ENCODE measurements at places on chromosomes 6 and 20.

DNA sequence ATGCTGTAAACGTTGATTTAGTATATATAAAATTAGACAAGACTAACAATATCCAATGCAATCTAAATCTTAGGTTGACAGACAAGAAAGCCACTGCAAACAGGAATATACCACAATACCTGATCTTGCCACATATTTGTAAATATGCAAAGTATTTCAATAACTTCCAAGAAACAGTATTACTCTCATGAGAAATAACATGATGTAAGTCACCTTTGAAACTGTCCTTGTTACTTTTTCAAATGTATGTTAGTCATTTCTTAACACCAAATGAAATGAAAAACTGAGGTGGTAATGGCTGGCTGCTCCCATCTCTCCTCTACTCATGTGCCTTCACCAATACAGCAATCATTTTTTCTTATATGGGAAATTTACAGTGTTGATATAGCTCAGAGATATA is 118.7 kb downstream of the ATG5 start:
- no peak for DNase-seq

GRCh38 chr6:26173836-26174145 is 86.6 kb downstream of the HFE start:
- no peak for DNase-seq

DNA sequence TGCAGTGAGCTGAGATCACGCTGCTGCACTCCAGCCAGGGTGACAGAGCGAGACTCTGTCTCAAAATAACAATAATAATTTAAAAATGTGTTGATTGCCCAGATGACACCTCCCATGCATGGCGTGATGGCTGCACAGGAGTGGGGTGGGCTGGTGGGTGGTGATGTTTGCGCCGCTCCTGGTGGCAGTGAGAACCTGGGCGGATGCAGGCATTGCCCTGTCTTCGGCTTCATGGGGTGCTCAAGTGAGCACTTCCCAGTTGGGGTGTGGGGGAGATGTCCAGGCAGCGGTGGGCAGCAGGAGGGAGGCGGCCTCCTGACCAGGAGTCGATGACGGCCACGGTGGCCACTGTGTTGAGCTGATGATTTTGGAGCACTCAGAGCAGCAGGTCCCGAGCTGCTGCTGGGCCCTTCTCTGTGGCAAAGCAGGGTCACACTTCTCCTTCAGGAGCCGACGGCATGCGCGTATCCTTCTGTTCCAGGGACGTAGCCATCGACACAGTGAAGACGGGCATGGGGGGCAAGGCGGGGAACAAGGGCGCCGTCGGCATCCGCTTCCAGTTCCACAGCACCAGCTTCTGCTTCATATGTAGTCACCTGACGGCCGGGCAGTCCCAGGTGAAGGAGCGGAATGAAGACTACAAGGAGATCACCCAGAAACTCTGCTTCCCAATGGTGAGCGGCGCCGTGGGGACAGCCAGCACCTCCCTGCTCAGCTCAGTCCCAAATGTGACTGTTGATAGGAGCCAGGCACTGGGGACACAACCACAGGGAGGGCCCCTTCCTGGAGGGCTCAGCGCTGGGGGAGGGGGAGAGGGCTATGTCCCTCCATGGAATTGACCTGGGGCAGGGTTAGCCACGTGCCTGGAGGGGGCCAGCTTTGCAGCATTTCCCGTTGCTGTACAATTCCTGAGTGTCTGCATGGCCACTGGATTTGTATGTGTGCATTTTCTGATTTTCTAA is 89.7 kb downstream of the SYNJ2 start:
- DNase-seq = no peak

GRCh38 chr6:83183082-83183828 is 9.8 kb downstream of the PGM3 start:
- no peak for DNase-seq

- no peak for DNase-seq
These were observed 81.5 kb downstream of the RREB1 start for GRCh38 chr6:7189101-7189758.

DNA sequence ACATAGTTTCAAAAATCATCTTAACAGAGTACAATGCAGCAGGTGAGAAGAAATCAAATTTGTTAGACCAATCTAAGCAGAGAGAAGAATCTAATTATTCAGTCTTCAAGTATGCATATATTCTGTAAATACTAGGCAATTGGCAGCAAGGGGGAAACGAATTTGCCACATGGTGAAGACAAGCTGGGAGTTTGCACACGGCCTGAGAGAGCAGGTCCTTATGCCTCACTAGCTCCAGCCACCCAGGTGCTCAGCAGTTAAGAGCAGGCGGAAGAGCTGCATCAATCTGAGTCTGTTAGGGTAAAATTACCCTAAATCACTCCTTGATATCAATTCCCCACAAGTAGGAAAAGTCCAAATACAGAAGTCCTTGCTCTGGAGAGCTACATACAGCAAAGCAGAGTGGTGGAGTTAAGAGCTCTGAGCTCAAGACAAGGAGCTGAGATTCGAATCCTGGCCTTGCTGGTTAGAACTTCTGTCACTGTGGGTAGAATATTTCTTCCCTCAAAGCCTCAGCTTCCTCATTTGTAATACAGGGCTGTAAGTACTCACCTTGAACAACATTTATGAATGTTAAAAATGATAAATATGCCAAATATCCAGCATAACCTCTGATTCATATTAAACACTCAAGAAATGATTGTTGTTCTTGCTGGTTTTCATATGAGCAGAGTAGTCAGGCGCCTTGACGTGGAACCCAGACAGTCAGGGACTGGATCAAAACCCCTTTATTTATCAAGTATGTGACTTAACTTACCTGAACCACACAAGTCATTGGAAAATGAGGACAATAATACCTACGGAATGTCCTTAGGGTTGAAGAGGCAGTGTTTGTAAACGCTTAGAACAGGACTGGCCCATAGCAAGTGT is 444.2 kb downstream of the CDH26 start:
- DNase-seq = no peak

- DNase-seq = no peak
These were observed 41.9 kb downstream of the MTHFD1L start for GRCh38 chr6:150907383-150907782.

DNA sequence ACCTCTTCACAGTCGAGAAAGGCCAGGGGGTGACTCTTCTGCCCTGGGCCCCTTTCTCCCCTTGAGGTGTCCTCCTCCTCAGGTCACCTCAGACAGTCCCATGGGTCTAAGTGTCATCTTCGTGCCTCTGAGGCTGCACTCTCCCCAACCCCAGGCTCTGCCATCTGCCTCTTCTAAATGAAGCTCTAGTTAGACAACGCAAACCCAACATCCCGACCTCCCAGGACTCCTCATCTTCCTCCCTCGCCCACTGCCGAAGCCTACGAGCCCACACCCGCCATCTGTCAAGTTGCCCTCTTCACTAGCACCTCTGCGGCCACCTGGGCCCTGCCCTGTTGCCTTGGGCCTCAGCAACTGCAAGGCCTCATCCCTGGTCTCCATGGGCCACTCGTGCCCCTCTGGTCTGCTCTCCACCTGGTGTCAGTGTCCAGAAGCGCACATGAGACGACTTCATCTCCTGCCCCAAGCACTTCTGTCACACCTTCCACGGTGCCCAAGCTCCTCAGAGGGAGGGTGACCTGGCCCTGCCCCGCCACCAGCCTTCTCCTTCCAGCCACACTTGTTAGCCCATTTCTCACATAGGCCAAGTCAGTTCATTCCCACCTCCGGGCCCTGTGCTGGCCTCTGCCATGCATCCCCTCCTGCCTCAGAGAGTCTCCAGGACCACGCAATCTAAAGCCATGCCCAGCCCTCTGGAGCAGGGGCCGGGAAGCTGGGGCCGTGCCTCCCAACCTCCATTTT is 53.8 kb downstream of the RRBP1 start:
- DNase-seq = no peak

DNA sequence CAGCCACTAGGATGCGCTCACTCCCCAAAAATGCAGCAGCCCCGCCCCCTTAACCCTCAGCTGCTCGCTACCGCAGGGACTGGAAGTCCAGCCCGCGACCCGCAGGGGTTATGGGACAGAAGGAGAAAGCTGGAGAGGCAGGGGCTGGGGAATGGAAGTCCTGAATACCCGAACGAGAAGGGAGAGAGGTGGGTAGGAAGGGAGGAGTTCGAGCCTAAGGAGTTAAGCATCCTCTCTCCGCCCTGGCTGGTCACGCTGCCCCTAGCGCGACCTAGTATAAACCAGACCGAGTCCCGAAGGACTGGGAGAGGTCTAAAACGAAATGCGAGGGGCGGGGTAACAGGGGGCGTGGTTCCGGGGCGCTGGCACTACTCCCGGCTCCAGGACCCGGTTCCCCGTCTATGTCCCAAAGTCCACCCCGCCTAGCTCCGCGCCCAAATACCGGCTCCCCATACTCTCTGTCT is 448 bp upstream of the DDAH2 start:
- peak; percentile 78 for DNase-seq

GRCh38 chr6:52548353-52548713 is 28.5 kb downstream of the TRAM2 start:
- DNase-seq = no peak

GRCh38 chr20:46562373-46563169 is 12.1 kb upstream of the OCSTAMP start:
- peak; percentile 58 for DNase-seq

DNA sequence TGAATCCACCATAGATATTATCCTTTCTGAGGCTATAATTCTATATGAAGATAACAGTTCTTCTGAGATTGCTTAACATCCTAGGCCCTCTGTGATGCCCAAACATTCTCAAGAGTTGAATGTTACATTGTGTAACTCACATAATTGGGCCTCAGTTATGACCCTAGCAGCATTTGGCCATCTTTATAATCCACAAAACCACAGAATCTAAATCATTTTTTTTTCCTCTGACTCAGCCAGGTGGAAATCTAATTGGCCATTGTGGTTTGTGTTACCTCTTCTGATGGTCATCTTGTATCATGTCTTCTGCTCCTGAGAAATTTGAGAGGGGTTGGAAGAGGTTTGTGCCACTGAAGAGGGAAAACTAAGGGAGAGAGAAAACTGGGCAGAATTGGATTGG is 99.5 kb downstream of the LINC00237 start:
- no peak for DNase-seq

DNA sequence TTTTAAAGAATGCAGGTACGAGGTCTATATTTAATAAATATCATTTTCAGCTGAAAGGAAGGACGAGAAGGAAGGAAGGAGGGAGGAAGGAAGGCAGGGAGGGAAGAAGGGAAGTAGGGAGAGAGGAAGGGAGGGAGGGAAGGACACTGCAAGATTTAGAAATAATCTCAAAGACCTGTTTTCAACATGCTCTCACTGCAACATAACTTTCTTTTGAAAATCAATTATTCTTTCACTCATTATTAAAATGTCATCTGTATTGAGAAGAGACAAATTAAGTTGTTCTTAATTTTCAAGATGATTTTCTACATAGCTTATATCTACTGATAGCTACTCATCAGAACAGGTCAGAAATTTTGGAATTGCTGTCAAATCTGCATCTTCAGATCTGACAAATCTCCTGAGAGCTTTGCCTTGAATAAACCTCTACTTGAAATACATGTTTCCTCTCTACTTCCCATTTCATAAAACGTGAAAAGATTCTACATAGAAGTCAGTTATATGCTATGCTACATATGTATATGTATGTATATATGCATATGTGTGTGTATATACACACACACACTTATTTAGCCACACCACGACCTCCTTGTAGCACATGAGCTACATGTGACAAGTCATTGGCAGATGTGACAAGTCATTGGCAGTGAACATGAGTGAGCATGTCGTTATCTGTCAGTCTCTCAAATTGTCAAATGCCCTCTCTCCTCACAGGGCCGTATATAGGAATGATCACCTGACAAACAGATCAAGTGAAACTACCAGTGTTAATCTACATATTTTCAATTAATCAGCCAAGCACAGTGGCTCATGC is 241.6 kb downstream of the LY86 start:
- no peak for DNase-seq

GRCh38 chr6:25094726-25095125 is 159.0 kb upstream of the RIPOR2 start:
- no peak for DNase-seq

DNA sequence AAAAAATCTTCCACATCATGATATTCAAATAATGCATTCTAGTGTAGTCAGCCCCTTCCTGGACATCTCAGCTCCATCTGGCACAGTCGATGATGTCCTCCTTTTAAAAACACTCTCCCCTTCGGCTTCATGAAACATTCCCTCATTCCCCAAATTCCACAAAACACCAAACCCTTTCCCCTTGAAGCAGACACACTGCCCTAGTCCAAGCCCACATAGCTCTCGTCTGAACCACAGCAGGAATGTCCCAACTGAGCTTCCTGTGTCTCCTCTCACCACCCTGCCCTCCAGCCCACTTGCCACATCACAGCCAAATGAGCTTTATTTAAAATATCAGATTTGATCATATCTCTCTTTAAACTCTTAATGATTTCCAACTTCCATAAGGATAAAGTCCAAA is 106.4 kb upstream of the CARMIL1 start:
- no peak for DNase-seq

DNA sequence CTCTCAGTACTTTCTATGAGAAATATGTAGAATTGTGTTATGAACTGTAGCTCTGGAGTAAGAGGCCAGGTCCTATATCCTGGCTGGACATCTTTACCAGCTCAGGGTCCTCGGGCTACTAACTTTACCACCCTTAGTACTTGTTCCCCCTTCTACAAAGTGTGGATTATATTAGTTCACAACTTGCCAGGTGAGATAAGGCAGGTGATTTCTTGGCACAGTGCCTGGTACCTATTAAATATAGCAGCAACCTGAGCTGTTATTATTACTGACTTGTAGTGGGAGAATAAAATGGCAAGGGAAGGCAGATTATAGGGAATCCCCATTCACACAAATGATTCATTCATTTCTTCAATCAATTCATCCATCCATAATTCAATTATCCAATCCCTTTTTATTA is 150.1 kb downstream of the DOK5 start:
- DNase-seq = no peak

DNA sequence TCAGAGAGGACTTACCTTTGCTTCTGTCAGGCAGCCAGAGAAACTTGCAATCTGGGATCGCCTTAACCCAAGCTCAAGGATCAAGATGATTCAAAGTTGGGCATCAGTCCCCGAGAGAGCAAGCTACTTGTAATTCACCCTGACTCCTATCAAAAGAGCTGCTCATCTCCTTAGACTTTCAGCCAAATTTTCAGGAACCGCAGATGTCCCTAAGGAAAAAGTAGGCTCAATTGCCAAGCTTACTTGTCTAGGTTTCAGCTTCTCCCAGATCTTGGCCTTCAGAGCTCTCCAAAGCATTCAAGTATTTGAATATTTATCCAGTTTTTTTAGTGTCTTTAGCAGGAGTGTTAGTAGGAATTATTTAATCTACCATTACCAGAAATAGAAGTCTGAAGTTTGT is 434.1 kb upstream of the MMS22L start:
- no peak for DNase-seq

All from activated gamma-delta T cell treated with Interleukin-2 at 50 U/mL for 16 hours (primary cell).